ENCODE measurements at places on chromosomes 6 and 20.
A peak's percentile ranks its signal among the peaks of the same experiment; 100 is the strongest.

DNA sequence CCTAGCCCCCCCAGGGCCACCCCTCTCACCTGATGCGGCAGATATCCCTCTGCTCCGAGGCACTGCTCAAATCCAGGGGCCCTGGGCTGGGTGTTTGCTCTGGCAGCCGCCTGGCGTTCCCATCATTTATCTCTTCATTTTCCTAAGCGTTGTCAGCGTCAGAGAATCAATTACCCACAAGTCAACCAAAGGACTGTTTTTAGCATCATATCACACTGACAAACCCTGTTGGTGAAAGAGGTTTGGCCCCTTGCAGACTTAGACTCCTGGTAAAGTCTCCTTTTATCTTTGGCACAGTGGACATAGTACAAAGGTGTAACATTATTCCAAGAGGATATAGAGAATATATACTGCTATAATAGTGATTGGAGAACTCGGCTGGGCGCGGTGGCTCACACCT, at the start of gene GHRH:
GHRH (minus strand) TSS at position 101 of the 400 bp plus-strand sequence. CDS start 4,925 bp downstream, outside the sequence.
- no peak for DNase-seq

GRCh38 chr6:93120154-93120742, 299.1 kb downstream of the EPHA7 start:
- no peak for DNase-seq

- no peak for DNase-seq
Measured at GRCh38 chr6:157528931-157529653, 148.1 kb downstream of the ZDHHC14 start.

DNA sequence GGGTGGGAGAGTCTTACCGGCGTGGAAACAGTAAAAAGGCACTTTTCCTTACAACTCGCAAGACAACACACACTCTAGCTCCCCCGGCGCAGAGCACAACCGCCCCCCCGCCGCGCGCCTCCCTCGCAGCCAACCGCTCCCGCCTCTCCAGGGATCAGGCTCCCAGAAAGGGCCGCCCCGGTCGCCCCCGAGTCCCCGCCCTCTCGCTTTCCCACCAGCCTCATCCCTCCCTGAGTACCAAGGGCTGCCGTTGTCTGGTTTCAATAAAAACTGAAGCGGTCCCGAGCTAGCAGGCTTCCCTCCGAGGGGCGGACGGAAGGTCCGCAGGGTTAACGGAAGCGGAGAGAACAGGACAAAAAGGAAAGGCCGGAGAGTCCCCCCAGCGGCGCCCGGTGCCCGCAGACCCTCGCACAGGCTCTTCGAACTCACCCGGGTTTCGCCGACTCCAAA, 804 bp downstream of the ELOVL5 start:
- DNase-seq, result peak; percentile 56

- no peak for DNase-seq
Measured at GRCh38 chr20:56983813-56984212, 282.6 kb downstream of the BMP7 start.

GRCh38 chr6:142635130-142635529, 309.8 kb downstream of the HIVEP2 start:
- no peak for DNase-seq

GRCh38 chr6:133590196-133590595, 298.7 kb upstream of the TCF21 start:
- DNase-seq, result no peak

GRCh38 chr6:67883500-67884366, 751.3 kb upstream of the ADGRB3 start:
- DNase-seq, result no peak

GRCh38 chr6:139743664-139744437, 369.4 kb upstream of the CITED2 start:
- DNase-seq, result no peak

GRCh38 chr6:37429352-37429750, 3.7 kb upstream of the CMTR1 start:
- no peak for DNase-seq

GRCh38 chr20:20371083-20371482, 3.2 kb downstream of the INSM1 start:
- no peak for DNase-seq

DNA sequence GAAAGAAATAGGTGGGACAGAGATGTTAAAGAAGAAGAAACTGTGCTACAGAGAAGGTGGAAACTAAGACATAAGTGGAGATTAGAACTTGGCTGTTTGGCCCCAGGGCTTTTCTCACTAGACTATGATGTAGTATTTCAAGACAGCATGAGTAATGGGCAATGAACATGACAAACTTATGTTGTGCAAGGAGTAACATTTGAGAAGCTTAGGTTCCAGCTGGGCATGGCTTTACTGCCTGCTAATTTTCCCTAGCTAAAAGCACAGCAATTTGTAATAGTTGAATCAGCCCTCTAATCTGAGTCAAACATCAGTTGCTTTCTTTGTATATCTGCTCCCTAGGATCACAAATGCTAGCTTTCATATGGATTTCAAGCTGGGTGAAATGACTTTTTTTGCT, 294.3 kb upstream of the BMP2 start:
- DNase-seq, result no peak

GRCh38 chr20:37544386-37544785, 16.7 kb upstream of the BLCAP start:
- no peak for DNase-seq

GRCh38 chr6:125738276-125738675, 11.2 kb upstream of the HEY2 start:
- DNase-seq, result no peak

- DNase-seq, result no peak
Measured at GRCh38 chr6:32436995-32437836, 2.5 kb upstream of the HLA-DRA start.

GRCh38 chr6:56242346-56242745, 5.0 kb downstream of the COL21A1 start:
- DNase-seq, result no peak

DNA sequence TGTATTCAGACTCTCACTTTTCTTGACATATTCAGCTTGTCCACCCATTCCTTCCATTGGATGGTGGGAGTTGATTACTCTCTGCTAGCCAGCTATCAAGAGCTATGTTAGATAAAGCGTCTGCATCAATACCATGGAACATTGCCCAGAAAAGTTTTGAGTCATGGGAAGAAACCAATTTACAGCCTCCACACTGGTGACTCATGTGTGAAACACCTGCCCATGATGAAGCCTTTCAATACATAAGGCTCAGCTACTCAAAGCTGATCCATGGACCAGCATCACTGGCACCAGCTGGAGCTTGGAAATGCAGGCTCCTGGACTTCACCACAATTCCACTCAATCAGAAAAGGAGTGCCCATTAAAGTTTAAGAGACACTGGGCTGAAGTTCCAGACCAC, 16.1 kb downstream of the PLA2G7 start:
- DNase-seq, result no peak

GRCh38 chr6:7681449-7681848, 44.5 kb upstream of the BMP6 start:
- DNase-seq, result no peak

DNA sequence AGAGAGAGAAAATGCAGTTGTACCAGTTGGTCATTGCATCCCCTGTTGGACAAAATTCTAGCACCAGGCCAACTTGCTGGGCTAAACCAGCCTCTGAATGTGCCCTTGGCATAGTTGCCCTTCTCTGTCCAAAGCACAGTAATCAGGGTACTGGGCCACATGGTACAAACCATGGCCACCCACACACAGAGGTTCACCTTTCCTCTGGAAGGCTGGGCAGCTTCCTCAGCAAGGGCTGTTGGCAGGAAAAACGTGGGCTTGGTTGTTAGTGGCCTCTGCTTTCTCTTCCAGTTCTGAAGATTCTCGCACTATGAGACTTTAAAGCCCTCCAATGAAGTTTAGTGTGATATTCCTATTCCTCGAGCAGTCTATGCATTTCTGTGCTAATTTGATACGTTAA, 706 bp downstream of the DDO start:
- no peak for DNase-seq

DNA sequence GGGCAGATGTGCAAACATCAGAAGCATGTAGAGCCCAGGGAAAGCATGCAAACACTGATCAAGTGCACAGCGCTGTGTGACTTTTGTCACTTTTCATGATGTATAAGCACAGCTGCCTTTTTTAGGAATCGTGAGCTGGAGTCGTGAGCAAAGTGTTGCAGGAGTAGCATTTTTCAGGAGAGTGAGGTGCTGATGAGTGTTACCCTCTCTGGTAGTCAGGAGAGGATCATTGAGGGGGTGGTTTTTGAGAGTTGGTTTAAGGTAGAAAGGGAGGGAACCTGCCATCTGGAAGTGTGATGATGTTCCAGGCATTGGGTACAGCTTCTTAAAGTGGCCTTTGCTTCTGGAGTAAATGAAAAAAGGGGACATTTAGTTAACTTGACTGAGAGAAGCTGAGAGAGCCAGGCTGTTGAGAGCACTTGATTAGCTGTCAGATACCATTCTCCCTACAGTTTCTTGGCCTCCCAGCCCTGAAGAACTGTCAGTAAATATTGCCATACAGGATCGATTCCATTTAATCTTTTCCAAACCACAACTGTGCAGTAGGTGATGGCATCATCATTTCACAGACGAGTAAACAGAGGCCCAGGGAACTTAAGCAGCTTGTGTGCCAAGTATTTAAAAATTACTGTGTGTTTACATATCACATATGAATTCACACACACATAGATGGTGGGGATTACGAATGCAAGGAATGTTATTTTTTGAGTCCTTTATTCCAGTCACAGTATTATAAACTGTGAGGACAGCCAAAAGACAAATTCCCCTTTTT, 28.9 kb downstream of the TPD52L1 start:
- DNase-seq, result no peak

DNA sequence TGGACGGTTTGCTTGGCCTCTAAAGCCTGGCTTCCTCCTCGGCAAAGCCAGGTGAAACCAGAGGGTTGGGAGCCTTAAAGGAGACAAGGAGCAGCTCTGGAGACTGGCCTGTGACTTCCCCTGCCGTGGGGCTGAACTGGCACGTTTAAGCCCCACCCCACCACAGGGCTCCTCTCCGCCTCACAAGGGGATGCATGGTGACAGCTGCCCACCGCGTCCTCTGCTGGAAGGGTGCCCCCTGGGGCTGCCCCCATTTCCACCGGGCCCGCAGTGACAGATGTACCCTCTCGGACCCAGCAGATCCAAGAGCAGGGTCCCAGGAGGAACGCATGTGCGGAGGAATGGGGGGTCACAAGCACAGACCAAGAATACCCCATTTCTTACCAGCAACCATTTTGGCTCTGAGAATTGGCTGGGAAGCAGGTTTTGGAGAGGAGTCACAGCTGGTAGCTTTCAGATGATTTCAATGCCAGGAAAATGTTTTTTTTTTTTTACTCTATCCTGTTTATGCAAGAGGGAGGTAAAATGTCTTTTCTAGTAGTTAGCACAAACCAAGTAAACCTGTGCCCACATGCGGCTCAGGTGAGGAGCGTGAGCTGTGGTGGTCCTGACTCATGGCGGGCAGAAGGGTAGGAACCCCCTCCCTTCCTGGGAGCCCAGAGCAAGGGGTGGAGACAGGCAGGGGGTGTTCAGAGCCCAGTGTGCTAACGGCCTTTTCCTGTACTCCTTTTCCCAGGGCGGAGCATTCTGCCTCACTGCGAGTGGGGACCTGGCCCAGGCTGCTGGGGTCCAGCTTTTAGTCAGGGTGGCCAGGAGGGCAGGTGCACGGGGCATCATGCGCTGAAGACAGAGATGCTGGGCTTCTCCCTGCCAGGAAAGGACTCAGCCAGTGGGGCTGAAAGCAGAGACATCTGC, 33.0 kb downstream of the FRMD1 start:
- DNase-seq, result no peak

DNA sequence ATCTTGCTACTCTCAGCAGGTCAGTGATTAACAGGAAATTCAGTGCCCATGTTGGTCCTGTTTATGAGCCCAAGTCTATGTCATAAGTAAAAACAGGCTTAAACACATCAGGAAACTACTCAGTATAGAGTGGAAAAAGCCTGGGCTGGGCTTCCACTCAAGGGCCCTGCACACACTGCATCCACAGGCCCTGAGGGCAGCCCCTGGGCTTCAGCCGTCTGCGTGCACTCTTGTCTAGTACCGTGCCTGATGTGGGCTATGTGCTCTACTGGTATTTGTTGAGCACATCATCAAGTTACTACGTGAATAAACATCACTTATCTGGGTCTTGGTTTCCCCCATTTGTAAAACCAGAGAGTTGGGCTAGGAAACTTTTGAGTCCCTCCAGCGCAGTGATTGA, 135.2 kb downstream of the PACRG start:
- no peak for DNase-seq

GRCh38 chr6:13794184-13794583, 20.2 kb downstream of the MCUR1 start:
- DNase-seq, result no peak

- peak; percentile 5 for DNase-seq
Measured at GRCh38 chr6:25963426-25964123, 973 bp downstream of the TRIM38 start.

- no peak for DNase-seq
Measured at GRCh38 chr6:45763281-45763680, 252.4 kb downstream of the CLIC5 start.

DNA sequence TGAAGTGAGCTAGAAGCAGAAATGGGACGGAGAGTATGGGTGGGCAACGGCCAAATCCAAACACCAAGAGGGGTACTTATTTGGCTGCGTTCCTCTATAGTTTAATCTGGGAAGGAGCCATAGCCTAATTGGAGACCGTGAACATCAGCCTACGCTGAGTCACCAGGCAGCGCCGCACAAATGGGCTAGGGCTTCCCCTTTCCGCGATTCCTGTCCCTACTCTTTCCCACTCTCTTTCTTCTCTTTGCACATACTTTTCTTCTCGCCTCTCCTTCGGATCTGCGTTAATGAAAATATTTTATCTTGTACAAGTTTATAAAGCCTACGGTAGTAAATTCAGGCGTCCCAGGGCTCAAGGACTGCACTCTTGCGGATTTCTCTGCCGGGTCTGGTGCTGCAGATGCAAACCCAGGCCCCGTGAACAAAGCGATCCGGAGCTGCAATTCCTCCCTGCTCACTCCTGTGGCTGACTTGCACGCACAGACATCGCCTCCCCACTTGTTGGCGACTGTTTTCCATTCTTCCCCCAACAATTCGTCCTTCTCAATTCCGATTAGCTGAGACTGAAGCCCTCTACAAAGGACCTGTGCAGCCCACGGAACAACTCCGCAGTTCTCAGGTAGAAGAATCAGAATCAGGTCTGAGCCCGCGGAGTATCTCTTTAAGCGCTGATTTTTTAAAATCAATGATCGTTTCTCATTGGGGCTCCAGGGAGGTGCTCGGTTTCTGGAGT, 4.2 kb upstream of the TBX18 start:
- no peak for DNase-seq

- no peak for DNase-seq
Measured at GRCh38 chr6:21604081-21604480, 10.5 kb downstream of the SOX4 start.
